ENCODE measurements at places on chromosomes 1 and 21.

GRCh38 chr1:1132042-1132950, 16.4 kb upstream of the C1orf159 start:
- DNase-seq: no peak

- peak; percentile 82 for DNase-seq
These were observed at the start of gene MR1 for GRCh38 chr1:181033799-181034451. Gene MR1 (plus strand): TSS chr1:181033983. CDS start chr1:181034008, 25 bp downstream.

DNA sequence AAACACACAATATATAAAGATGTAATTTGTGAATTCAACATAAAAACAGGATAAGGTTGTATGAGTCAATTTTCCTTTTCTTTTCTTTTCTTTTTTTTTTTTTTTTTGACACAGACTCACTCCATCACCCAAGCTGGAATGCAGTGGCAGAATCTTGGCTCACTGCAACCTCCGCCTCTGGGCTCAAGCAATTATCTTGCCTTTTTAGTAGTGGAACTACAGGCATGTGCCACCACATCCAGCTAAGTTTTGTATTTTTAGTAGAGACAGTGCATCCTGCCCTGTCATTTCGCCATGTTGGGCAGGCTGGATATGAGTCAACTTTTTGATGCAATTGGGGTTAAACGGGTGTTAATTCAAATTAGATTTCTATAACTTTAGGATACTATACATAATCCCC, 10.3 kb upstream of the SPRR2B start:
- DNase-seq: no peak

- DNase-seq: no peak
These were observed 349.6 kb downstream of the MATN1 start for GRCh38 chr1:30373471-30374399.

DNA sequence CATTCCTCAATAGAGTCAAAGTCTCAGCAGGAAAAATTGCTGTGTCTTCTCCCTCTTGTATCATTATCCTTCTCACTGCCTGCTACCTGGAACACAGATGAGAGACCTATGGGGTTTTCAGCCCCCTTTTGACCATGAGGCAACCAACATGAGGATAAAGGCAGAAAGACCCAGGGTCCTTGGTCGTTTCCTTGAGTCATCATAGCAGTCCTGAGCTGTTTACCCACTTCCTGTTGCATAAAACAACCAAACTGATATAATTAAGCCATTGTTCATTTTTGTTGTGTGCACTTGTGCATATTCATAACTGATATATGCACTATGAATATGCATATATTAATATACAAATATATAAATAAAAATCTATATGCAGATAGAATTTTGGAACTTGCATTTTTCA, 188.3 kb upstream of the MAP1LC3C start:
- DNase-seq: no peak

GRCh38 chr21:38159355-38159754, 97.4 kb upstream of the KCNJ15 start:
- peak; percentile 8 for DNase-seq

DNA sequence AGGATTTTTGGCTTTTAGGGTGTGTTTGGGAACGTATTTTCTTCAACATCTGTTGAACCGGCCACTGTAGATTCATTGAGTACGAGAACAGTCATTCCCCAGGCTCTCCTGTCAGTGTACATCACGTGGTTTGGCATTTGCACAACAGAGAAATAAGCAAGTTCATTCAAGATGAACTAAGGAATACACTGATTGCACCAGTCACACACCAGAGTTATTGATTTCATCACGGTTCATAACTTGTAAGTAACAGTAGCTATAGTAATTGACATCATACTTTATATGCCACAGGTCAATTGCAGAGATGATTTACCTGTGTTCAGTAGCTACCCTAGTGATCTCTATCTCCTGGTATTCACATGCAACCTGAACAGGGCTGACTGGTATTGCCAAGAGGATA, 90.7 kb upstream of the ETS2 start:
- DNase-seq: no peak

DNA sequence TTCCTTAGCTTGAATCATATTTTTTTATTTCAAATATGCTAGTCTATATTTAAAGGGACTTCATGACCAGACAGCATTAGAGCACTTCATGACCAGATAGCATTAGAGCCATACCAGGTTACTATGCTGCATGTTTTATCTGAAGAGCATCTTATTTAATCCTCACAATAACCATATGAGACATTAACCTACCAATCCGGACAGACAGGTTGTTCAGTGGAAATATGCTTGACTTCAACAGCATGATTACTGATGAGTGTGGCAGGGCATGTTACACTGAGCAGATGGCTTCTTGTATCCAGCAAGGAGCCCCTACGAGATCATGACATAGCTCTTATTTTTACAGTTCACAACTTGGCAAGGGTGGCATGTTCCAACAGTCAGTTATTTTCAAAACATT, 85.0 kb upstream of the KCTD3 start:
- no peak for DNase-seq

DNA sequence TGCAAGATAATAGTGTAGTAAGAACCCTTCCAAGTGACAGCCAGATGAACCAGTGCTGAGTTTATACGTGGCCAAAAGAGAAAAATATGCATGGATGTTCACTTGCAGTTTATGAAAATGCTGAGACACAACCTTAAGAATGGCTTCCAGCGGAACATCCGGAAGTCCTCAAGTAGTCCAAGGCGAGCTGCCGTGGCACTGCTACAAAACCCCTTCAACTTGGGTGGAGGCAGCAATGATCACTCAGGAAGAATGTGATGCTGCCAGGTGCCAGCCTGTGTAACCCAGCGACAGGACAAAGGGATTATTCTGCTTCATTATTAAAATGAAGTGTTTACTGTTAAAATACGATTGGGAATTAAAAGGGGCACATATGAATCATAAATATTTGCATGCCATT, 179.6 kb downstream of the RUNX1 start:
- no peak for DNase-seq

DNA sequence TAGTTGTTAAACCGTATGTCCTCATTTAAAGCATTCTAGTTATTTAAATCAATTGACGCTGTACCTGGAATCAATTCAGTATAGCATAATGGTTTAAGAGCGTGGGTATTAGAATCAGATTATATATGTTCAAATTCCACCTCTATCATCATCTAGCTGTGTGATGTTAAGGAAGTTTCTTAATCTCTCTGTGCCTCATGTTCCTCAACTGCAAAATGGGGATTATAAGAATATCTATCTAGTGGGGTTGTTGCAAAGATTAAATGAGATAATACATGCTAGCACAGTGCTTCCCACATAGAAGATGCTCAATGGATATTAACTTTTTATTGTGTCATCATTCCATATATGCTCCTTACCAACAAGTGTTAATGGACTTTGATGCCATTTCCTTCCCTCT, 16.0 kb downstream of the MIXL1 start:
- DNase-seq: no peak

DNA sequence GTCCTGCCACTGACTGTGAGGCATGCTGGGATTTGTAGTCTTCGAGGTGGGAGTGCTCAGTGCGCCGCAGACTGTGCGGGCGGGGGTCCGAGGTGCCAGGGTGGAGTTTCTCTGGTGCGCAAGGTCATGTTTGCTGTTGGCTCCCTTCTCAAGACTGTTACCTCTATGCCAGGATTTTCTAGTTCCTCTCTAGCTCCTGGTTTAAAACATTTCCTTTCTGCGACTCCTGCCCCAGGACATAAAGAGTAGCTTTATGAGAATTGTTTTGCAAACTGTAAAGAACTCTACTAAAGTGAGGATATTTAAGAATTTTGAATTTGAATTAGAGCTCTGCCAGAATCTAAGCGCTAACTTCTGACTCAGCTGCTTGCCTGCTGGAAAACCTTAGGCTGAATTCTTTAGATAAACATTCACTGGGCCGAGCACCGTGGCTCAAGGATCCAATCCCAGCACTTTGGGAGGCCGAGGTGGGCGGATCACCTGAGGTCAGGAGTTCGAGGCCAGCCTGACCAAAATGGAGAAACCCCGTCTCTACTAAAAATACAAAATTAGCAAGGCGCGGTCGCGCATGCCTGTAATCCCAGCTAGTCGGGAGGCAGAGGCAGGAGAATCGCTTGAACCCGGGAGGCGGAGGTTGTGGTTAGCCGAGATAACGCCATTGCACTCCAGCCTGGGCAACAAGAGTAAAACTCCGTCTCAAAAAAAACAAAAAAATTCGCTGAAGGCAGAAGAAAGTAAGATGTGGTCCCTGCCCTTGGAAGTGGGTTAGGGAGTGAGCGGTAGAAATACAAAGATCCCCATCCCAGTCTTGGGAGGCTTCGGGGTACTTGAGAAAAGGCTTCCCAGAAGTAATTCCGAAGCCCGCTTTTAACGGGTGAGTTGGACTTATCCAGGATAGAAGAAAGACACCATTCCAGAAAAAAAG, 992 bp upstream of the USP48 start:
- peak; percentile 85 for DNase-seq

DNA sequence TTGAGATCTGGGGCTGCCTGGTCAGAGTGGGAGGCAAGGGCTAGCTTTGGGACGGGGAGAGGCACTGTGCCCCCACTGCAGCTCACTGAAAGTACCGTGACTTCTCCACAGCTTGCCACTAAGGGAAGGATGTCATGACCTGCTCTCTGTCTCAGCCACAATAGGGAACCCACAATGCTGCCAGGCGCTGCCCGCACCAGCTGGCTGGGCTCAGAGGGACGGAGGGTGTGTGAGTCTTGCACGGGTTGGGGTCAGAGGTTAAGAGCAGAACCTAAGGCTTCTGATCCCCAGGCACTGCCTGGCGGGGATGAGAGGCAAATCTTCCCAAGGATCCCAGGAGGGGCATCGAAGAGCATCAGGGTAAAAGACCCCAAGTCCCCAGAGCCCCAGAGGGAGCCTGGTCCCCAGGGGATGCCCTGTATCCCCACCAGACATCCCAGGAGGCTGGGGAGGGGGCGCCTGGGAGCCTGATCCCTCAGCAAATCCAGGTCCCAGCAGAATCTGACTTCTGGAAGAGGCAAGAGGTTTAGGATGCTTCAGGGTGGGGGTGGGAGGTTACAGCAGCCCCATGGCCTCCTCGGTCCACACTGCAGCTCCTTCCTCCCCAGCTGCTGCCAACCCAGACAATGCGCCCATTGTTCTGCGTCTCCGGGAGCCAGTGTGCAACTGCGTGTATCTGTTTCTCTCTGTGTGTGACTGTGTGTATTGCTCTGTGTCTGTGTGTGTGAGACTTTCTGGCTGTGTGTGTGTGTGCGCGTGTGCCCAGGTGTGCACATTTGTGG, 2.0 kb upstream of the MARCKSL1 start:
- no peak for DNase-seq

- DNase-seq: no peak
These were observed 115.1 kb upstream of the GJB5 start for GRCh38 chr1:34639701-34640100.

GRCh38 chr1:11384170-11384554, 94.8 kb upstream of the DISP3 start:
- no peak for DNase-seq

DNA sequence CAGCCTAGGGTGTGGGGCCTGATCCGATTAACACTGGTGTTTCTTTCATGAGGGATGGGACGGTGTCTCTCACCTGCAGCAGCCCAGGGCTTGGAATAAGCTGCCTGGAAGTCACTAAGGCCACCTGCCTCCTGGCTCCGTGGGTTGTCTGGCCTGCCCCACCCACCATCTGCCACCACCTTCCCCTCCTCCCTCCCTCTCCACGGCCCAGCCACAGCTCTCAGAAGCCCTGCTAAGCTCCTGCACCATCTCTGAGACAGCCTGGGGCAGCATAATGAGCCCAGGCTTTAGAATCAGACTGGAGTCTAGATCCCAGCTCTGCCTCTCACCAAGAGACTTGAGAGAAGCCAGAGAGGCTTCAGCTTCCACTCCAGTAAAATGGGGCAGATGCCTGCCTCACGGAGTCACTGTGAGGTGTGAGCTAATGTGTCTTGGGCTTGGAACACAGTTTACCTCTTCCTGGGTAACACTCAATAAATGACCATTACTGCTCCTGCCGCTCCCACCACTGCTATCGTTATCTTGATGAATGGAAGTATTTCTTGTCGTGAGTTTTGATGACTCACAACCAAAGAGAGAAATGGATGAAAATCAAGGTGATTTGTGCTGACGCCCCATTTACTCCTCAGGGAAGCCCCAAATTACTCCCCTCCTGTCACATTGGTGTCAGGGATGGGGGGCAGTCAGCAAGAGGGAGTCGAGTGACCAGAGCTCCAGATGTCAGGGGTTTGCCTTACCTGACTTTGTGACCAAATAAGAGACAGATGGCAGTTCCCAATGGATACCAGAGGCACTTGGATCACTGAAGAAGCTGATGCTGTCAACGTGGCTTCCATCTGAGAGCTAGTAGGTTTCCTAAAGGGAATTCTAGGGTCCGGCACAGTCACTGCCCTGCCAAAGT, 23.5 kb upstream of the C1QA start:
- peak; percentile 16 for DNase-seq

DNA sequence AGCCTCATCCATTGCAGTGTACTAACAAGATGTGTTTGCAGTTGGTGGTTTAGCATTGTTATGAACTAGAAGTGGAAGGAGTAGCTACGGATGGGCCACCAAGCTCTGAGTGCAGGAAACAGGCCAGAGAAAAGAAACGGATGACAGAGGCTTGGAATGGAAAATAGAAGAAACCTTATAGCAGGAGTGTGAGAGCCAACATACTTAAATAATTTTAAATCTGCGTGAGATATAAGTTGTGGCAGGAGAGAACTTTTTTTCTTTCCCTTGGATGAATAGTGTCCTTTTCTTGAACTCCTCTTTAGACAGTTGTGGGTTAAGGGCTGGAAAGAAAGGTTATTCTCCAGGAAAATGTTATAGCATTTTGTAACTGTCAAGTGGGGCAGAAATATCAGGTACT, 54.2 kb downstream of the RGL1 start:
- DNase-seq: no peak
